NCI-H460 (cell line): ENCODE measurements at places on chromosomes 6 and 20. TPM values are rescaled to one million over a fixed set of nuclear protein-coding genes. Genes with fewer than 3 reads are reported as not detected.

DNA sequence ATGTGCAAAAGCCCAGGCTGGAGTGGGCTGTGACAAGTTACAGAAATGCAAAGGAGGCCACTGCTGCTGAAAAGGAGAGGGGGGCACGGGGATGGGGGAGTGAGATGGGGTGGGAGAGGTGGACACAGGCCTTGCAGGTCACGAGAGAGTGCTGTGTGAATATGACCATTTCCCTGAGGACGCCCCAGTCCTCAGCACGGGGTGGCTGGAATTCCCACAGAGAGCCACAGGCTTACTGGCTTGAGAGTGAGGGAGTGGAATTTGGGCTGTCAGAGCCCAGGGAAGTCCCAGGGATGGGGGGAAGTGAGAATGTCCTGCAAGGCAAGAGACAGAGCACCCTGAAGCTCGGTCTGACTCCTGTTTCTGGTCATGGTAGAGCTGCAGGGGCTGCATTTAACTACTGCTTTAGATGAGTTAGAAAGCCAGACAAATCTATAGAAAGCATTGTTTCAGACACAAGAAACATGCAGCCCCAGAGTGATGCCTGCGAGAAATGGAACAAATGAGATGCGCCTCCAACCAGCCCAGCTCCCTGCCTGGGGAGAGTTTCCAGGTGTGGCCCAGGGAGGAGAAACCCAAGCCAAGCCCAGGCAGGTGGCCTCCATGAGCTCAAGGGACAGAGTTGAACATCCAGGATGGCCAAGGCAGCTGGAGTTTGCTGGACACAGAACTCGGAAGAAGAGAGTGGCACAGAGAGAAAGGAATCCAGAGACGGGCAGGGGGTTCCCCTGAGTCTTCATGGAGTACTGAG lies 30.5 kb downstream of the NPEPL1 start:
- DNase-seq = no peak

- no peak for DNase-seq
Measured at GRCh38 chr6:124590001-124590400, 372.2 kb upstream of the RNF217 start.

- DNase-seq = no peak
Measured at GRCh38 chr6:162118706-162119105, 608.9 kb downstream of the PRKN start.

DNA sequence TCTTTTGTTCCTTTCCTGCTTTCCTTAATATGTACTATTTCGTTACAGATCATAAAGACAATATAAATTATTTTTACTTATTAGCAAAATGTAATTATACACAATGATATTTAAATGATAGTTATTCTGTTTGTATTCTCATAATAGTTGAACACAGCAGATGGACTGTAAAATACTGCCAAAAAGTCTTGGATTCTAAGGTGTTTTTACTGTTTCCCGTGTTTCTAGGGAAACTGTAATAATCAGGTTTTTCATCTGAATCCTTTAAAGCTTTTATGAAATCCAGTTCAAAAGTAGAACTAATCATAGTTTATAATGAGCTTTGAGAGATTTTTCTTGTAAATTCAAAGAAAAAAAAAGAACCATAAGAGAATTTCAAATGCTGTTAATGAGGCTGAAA lies 148.4 kb downstream of the GRIK2 start:
- no peak for DNase-seq

- no peak for DNase-seq
Measured at GRCh38 chr6:2094642-2095041, 150.8 kb downstream of the GMDS start.

DNA sequence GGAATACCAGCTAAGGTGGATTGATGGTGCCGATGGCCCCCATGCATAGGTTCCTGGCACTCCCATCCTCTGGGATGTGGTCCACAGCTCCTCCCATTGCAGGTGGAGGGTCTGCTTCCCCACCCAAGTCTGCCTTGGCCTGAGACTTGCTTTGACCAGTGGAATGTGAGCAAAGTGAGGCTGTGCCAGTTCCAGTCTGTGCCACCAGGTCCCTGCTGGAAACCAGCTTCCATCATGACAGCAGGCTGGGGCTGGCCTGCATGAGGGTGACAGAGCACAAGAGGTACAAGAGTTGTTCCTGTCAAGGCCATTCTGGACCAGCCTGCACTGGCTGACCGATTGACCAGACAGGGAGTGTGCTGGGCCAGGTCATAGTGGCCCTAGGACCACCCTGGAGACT lies 27.0 kb upstream of the CCR6 start:
- no peak for DNase-seq

GRCh38 chr6:137227871-137228302 lies 8.7 kb upstream of the IFNGR1 start:
- DNase-seq = no peak

DNA sequence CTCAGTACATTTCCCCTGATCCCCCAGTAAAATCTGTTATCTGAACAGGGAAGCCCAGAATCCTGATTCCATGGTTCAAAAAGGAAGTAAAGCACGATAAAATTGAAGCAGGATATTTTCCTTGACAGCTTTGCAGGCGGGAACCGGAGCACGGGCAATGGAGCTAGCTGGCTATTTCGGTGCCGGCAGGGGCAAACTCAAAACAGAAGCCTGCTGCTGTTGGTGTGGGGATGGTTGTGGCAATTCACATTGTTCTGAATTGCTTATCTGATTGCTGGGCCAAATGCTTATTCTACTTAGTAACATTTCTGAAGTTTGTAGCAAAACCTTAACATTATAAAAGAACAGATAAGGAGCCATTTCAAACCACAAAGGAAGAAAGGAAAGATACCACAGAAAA lies 172.4 kb downstream of the MMS22L start:
- DNase-seq = no peak

DNA sequence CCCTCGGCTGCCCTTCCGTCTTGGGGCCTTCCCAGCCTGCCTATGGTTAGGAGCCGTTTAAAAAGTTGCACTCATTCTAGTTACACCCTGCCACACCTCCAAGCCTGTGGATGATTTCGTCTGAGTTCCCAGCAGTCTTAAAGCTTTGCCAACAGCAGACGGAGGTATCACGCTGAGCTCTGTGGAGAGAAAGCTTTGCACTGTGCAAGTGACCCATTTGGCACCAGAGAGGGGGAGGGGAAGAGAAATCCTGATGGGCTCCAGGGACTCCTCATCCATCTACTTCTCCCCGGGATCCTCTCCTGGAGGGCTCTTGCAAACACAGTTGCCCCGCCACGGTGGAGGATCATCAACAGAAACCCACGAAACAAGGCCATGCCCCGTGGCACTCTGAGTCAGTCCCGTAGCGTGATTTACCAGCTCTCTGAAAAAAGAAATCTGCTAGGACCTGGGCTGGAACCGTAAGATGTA lies 98.8 kb upstream of the CITED2 start:
- no peak for DNase-seq

Gene LSM14B
- total RNA-seq = 24.6 and 29.2 TPM in 2 replicates

Gene NQO2
- total RNA-seq = 171 and 185 TPM in 2 replicates

Gene RAMACL
- total RNA-seq = 0.17 TPM in 1 of 2 replicates, not detected in the other
